Activated CD4-positive, alpha-beta T cell treated with anti-CD3 and anti-CD28 coated beads, Interleukin-10, Interleukin-2, amounts not matched to agents 100 ng/mL and 50 ng/mL, durations not matched to agents 16 hours and 8 hours (primary cell): ENCODE measurements at places on chromosomes 6 and 20.
A peak's percentile ranks its signal among the peaks of the same experiment; 100 is the strongest.

GRCh38 chr6:39853604-39854003 is 61.4 kb downstream of the DAAM2 start:
- DNase-seq = no peak

GRCh38 chr20:33132513-33133372 is 35.2 kb upstream of the BPIFA2 start:
- no peak for DNase-seq

DNA sequence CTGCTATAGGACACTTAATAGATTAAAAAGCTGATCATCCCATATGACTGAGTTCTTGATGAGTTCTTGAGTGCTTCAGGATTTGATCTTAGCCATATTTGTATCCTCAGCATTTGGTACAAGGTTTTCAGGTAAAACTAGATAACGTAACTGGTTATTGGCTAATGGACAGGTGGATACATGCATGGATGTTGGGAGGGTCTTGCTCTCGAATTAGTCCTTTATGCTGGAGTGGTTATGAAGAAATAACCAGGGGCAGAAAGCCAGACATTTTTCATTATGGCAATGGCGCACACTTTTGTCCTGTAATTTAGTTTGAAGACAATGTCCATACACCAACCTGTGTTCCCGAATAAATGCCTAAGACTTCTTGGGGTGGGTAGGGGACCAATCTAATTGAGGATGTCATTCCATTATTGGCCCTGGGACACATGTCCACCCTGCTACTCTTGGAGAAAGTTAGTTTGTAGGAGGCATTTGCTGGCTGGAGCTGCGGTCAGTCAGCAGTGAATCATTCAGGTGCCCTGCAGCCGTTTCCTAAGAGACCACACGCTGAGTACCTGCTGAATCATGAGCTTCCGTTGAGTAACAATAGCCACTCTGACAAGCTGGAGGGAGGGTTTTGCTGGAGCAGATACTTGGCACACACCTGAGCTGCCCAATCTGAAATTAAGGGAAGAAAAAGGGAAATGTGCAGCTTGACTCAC is 194.4 kb downstream of the FOXA2 start:
- DNase-seq = no peak

DNA sequence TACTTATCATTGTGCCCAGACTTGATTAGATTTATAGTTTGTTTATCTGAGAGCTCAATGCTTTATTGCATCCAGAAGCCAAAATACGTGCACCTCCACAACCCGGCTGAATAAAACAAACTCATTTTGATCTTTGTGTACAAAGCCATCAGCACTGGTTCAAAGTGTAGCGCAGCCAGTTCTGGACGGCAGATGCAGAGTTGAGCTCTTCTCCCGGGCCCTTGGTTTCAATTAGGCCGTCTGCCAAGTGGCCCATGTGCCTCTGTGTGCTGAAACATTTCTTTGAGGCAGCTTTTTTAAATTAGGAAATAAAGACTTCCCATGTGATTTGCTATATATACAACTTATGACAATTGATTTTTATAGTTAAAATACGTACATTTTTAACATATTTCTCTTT is 96.2 kb upstream of the RSPO3 start:
- DNase-seq = no peak

DNA sequence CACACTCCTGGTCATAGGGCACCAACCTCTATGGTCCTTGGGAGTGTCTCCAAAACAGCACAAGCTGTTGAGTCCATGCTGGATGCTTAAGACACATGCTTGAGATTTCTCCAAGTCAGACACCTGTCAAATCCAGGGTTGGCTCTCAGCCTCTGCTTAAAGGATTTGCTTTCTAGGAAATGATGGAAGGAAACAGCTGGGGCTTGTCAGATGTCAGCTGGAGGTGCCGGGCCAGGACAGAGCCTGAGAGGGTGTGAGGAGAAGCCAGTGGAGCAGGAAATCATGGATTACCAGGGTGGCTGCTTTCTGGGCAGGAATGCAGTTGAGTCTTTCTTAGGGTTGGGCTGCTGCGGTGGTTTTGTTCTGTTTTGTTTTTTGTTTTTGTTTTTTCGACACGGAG is 83.0 kb upstream of the FAM184A start:
- no peak for DNase-seq

DNA sequence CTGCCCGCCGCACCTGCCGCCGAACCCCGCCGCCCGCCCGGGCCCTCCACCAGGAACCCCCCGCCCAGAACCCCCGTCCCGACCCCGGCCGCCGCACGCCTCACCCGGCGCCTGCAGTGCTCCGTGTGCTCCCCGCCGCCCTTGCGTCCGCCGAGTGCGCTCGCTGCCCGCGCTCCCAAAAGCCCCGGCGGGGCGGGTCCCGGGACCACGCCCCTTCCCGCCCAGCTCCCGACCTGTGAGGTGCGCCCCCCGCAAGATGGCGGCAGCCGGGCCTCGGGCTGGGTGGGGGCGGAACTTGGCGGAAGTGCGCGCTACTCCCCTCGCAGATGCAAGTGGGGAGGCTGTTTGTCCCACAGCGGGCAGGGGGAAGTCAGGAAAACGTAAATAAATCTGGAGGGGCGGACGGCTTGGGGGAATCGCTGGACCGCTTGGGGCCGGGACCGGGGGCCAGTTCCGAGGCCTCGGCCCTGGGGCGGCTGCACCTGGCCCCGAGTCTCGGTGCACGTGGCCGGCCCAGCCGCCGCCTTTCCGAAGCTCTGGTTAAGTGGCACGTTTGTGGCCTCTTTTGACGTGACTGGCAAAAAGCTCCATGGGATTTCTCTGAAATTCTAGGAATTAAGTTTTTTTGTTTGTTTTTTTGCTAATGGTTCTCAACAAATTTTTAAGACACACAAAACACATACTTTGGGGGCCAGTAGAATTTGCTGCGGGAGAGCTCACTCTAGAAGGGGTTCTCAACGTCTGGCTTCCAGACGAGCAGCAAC is at the start of gene EZR:
TSS of gene EZR (minus strand) at position 156 of the 764 bp plus-strand sequence. CDS start 1,275 bp downstream, outside the sequence.
- peak; percentile 92 for DNase-seq

DNA sequence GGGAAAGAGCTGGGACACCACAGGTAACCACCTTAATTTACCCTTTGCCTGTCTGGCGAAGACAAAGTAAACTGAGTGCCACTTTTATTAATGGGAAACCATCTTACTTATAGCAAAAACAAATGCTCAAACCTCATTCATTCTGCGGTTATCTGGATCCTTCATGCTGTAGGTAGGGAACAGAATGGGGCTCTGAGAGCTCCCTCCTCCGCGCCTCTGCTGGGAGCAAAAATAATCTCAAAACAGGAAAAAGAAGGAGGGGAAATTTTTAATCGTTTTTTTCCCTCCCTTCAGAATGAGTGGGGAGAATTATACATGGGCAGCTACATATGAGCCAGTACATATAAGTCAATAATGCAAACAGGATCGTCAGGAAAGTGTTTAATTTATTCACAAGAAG is 177.3 kb downstream of the GMPR start:
- no peak for DNase-seq

GRCh38 chr6:747028-747427 is 54.1 kb upstream of the EXOC2 start:
- no peak for DNase-seq

GRCh38 chr6:107743311-107743710 is 80.8 kb downstream of the SCML4 start:
- DNase-seq = no peak

DNA sequence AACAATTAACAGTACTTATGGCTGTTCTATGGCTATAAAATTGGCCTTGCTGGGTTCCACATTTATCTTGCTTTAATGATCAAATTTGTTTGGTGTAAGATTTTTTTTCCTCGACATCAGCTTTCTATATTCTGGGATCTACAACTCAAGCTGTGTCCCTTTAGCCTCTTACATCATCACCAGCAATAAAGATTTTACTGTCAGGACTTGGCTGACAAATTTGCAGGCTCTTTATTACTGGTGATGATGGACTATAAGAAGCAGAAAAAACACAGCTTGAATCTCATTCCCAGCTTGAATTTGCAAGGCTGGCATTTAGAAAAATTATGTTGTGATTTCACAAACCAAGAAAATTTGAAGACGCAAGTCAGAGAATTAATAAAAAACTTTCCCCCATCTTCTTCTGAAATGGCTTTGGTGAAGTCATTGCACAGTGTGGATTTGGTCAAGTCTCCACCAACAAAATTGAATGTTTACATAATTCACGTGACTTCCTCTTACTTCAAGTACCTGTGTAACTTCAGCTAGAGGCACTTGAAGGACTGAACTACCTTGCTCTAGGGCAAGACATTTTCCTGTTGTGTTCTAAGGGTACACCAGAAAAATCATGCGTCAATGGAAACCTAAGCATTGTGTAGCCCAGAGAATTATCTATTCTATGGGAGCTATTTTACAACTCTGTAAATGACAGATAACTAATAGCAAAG is 175.0 kb downstream of the CBLN4 start:
- DNase-seq = no peak

- no peak for DNase-seq
Observed at GRCh38 chr6:157198425-157199279, 124.7 kb downstream of the TMEM242 start.

DNA sequence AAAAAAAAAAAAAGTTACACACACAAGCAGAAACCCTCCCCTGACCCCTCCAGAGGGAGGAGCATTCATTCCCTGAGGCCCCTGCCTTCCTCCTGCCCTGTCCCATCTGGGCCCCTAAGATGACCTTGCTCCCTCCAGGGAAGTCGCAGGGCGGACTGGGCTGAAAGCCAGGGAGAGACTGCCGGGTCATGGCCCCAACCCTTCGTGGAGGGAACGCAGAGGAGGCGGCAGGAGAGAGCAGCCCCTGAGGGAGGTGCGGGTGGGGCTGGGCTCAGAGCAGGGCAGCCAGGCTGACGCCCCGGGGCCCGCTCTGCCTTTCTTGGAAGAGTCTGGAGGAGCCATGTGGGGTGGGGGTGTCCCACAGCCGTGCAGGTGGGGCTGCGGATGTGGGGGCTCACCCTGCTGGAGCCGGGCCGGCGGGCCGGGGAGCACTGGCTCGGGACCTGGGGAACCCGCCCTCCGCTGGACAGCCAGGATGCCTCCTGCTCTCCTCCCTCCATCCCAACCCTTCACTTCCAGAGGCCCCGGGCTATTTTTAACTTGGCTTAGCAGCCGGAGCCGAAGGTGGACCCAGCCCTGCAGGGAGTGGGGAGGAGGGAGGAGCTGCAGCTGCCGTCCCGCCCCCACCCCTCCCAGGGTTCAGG is 15.0 kb upstream of the ABHD16B start:
- DNase-seq = no peak

DNA sequence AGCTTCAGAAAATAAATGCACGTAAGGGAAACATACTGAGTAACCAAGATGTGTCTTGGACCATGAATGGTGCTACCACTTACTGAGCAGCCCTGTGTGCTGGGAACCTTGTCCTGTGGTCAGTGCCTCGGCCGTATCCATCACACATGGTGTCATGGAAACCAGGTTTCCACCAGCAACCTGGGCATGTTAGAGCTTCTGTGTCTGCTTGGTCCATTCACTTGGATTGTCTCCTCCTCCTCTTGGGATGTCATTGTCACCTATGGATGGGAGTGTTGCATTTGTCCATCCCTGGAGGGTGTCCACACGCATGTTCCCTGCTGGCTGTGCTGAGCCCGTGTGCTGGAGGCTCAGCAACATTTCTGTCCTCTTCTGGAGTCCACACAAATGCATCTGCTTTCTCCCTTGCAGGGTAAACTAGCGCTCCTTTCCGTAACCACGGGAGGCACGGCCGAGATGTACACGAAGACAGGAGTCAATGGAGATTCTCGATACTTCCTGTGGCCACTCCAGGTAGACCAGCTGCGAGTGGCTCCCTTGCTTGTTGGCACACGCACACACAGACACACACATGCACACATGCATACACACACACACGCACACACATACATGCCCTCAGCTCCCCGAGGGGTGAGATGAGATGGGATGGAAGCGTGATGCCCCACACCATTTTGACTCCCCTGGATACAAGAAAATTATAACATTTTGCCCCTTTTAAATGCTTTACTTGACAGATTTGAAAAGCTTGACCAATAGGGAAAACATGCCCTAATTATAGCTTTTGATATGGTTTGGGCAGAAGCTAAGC is 17.0 kb downstream of the NQO2 start:
- DNase-seq = no peak

DNA sequence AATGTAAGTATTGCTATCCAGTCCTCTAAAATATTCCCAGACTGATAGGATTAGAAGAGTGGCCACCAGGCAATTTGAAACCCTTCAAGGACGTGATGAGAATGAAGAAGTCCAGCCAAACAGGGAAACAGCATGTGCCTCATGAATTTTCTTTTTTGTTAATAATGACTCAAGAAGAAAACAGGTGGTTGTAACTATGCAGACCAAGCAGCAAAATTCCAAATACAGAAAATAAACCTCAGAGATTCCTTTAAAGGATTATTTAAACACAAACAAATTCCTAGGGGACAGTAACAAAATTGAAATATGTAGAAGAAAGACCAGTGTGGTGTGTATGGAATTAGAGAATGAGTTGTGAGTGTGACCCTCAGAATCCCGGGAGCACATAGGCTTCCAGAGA is 239.2 kb downstream of the KCNQ5 start:
- no peak for DNase-seq

- no peak for DNase-seq
Observed at GRCh38 chr6:4270001-4270400, 134.6 kb upstream of the ECI2 start.

- DNase-seq = no peak
Observed at GRCh38 chr6:93454533-93454932, 35.2 kb upstream of the EPHA7 start.

GRCh38 chr6:124197148-124197547 is 393.5 kb downstream of the NKAIN2 start:
- no peak for DNase-seq

DNA sequence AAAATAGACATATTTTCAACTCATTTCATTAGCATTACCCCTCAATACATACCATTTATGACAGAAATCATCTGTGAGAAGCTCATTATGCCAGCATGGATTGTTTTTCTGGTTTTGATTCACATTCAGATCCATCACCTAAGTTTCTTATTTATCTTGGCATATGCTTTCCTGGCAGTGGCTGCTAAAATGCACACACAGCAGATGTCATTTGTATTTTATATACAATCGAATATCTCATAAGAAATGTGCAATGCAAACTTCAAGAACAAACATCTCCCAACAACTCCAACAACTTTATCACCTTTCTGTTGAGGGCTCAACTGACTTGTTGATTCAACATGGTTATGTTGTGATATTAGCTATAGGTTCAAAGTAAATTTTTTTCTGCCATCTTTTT is 208.3 kb downstream of the PHACTR1 start:
- no peak for DNase-seq
